ENCODE measurements at places on chromosomes 4 and X.
A peak's percentile ranks its signal among the peaks of the same experiment; 100 is the strongest.

DNA sequence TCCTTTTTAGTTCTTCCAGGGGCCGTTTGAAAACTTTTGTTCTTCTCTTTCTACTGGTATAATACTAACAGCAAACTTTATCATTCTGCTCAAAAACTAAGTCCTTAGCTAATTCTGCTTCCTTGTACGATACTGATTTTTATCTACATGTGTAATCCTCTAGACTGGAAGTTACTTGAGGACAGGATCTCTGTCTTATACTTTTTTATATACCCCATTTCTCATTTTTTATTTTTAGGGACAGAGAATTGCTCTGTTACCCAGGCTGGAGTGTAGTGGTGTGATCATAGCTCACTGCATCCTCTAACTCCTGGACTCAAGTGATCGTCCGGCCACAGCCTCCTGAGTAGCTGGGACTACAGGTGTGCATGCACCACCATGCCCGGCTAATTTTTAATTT lies 2.2 kb downstream of the COX7B start:
- DNase-seq = no peak

GRCh38 chr4:14837860-14838259 lies 164.4 kb upstream of the CPEB2 start:
- DNase-seq = no peak

DNA sequence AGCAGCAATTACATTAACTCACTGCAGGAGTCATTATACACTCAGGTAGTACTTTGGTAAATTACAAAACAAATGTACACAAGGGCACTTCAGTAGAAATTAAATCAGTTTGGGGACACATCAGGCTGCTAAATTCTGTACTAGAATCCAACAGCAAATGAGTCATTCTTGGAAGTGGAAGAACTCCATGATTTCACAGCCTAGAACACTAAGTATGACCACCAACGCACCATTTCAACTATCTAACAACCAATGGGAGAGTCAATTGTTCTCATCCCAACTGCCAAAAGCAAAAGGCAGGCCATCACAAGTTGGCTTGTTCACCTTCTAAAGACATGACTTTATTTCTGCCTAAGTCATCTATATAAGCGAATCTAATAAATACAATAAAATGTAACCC lies 26.6 kb downstream of the PPM1K start:
- no peak for DNase-seq

DNA sequence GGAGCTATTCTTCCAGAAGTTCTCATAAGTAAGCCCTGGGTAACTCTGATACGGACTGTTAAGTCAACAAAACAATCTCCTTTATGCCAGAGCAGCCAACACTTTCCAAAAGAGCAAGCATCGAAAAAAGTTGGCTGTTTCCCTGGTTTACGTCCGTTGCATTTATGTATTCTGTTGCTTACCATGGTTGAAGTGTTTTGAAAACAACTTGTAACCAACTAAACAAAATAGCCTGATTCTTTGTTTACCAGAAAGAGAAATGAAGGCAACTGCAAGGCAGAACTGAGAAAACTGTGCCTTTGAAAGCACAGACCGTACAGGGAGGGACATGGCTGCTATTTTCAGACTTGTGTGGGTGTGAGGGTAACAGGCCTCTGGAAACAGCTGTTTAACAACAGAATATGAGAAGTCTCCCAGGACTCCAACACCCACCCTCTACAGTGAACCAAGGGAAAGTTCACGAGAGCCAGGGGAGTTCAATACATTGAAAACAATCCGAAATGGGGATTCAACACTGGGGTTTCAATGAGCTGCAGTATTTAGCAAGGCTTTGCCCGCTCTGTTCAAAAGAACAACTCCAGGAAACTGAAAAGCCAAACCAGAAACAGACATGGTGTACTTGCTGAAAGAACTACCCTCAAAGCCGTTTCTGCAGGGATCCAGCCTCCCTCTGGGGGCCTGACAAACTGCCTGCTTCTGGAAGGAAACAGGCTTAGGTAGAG lies 95.8 kb upstream of the EGFL6 start:
- no peak for DNase-seq

- no peak for DNase-seq
Measured at GRCh38 chr4:141684785-141685184, 48.4 kb downstream of the IL15 start.

DNA sequence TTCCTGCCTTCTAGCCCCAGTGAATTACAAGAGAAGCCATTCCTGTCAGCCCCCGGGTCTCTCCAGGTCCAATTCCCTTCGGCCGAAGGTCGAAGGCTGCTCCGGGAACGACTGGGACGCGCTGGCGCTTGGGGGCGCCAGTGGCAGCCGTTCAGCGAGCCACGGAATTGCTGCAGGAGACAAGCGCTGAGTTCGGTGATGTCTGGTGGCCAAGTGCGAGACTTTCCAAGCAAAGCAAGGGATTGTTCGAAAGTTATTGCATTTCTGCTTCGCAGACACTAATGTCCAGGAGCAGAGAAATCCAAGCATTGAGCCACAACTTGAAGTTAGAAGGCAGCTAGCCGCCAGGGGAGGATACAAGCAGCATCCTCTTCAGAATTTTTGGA lies 1.1 kb upstream of the DKK2 start:
- DNase-seq = no peak

DNA sequence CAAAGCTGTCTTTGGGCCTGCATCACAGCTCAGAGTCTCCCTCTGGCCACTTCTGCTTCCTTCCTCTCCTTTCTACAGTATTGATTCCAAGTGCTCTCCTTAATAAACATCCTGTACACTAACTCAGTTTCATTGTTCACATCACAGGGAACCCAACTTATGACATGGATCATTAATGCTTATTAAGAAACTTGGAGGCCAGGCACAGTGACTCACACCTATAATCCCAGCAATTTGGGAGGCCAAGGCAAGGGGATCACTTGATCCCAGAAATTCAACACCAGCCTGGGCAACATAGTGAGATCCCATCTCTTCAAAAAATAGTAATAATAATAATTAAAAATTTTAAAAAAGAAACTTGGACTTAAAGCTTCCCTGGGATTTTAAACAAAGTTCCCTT lies 89.2 kb upstream of the EFHC2 start:
- no peak for DNase-seq

GRCh38 chr4:181952478-181952877 lies 290.7 kb upstream of the TENM3 start:
- DNase-seq = peak; percentile 92

DNA sequence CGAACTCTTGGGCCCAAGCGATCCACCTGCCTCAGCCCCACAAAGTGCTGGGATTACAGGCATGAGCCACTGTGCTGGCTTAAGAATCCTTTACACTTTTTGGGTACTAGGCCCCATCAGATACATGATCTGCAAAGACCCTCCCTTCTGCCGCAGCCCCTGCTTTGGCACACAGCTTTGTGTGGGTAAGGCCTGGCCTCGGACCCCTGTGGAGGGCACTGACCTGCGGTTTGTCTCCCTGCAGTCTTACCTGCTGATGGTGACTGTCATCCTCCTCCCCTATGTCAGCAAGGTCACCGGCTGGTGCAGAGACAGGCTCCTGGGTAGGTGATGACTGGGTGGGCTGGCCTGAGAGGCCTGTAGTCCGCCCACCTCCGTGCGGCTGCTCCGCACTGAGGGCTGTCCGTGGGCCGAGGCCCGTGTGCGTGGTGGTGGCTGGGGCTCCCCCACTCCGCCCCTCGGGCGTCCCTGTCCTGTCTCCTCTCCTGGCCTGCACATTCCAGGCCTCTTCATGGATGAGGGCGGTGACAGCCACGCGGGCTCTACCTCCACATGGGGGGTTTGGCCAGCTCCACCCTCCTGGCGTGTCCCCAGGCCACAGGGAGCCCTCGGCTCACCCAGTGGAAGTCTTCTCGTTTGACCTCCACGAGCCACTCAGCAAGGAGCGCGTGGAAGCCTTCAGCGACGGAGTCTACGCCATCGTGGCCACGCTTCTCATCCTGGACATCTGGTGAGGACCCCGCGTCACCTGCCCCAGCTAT lies 18.0 kb downstream of the DGKQ start:
- DNase-seq = no peak

DNA sequence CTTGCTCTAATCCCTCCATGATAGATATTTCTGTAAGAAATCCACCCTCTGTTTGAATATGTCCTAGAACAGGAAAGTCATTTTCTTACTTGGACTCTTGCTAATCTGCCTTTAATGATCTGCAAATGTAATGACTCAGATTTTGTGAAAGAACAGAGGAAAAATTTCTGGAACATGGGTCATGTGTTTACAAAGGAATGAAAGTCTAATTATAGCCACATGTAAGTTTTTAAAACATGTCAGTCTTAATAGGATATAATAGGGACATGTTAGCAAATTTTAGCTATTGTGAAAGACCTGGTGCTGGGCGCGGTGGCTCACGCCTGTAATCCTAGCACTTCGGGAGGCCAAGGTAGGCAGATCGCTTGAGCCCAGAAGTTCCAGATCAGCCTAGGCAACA lies 47.6 kb downstream of the GRK4 start:
- peak; percentile 28 for DNase-seq

DNA sequence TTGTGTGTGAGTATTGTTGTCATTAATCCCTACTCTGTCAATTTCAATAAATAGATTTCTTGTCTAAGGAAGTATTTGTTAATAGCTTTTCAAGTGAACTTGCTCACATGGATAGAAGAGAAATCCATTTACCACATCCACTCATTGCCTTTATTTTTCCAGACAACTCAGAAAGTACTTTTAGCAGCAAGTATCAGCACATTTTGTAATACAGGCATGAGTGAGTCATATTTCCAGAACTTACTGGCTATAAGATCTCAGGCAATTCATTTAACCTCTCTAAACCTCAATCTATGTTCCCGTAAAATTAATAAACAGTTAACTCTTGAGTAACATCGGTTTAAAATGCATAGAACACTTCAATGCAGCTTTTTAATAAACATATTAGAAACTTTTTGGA lies 317.9 kb upstream of the PCDH7 start:
- DNase-seq = peak; percentile 52

DNA sequence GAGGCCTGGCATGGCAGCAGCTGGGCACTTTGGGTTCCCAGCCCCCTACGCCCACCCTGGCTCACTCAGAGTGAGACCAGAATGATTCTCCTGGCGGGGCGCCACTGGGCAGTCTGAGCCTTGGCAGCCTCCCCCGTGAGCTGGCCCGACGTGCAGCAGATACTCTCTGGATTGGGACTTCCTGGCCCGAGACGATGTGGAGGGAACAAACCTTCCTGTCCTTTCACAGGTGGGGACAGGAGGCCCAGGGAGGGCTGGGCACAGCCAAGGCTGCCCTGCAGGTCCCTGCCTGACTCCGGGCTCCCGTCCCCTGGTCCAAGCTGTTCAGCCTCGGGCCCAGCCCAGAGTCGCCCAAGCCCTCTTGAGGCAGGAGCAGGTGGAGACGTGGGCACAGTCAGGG lies 17.9 kb upstream of the ADD1 start:
- DNase-seq = no peak

- DNase-seq = no peak
Measured at GRCh38 chr4:60296386-60296785, 903.7 kb upstream of the ADGRL3 start.

GRCh38 chr4:37463033-37463856 lies 218.7 kb downstream of the NWD2 start:
- no peak for DNase-seq

GRCh38 chrX:143435916-143436315 lies 81.4 kb downstream of the SPANXN3 start:
- DNase-seq = no peak

GRCh38 chrX:54922547-54922946 lies 1.9 kb downstream of the TRO start:
- no peak for DNase-seq

DNA sequence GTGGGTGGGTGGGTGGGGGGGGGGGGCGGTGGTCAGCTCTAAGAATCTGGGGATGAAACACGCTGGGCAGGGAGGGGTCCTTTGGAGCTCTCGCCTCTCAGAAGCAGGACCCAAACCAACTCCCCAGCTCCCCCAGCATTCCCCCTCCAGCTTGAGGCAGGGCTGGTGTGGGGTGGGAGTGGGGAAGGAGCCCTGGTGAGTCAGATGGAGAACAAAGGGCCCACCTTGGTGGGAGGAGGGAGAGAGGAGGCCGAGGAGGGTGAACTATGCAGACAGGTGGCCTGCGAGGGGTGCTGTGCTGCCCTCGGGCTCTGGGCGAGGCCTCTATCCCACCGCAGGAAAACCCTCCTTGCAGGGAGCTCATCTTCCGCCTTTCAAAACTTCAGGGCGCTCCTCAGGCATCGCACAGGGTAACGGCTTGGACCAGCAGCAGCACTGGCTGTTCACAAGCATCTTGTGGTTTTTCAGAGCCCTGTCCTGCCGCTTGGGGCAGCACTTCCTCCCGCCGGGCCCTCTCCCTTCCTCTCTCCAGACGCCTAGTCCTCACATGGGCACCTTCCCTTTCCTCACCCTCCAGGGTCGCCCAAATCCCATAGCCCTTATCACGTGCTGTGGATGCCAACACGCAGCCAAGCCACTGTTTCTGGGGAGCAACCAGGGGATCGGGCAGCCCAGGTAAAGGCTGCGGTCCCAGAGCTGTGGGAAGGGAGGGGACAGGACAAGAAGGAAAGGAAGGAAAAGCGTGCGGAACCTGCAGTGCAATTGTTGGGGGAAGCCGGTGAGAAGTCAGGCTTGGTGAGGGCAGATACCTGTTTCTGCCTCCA lies 34.0 kb upstream of the GRPEL1 start:
- DNase-seq = no peak

Measured in skeletal muscle cell (primary cell).